ENCODE measurements at places on chromosomes 2 and 18. TPM values are rescaled to one million over a fixed set of nuclear protein-coding genes. Genes with fewer than 3 reads are reported as not detected.

- DNase-seq = no peak
Measured at GRCh38 chr18:25253136-25253535, 98.8 kb downstream of the ZNF521 start.

- no peak for DNase-seq
Measured at GRCh38 chr2:112198780-112199179, 56.1 kb downstream of the ZC3H8 start.

- DNase-seq = no peak
Measured at GRCh38 chr2:54906716-54907115, 143.5 kb downstream of the RTN4 start.

DNA sequence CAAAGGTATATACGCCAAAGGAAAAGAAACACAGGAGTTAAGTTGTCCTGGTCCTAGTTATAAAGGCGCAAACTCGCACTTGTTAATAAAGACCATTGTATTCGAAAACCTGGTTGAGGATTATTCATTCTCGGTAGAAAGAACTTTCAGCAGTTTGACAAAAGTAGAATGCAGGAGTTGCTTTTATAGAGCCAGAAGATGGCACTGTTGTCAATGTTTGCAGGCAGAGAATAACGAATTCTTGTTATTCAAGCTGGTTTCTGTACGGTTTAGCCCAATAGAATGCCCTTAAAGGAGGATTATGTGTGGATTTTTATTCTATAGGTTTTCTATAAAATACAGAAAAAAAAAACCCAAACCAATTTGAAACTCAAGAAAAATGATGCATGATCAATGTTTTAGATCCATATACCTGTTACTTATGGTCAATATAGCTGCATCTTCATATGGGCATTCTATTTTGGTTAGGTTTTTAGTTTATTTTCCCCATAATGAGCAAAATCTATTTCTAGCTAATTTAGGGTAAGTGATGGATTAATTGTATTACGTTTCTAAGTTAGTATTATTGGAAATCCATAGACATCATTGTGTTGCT, 510.3 kb downstream of the PLCL1 start:
- DNase-seq = no peak

The ATG4B gene
- total RNA-seq = 143 TPM

The DGKD gene
- total RNA-seq = 49.5 TPM

GRCh38 chr2:203209538-203209937, 29.3 kb upstream of the CYP20A1 start:
- DNase-seq = no peak

DNA sequence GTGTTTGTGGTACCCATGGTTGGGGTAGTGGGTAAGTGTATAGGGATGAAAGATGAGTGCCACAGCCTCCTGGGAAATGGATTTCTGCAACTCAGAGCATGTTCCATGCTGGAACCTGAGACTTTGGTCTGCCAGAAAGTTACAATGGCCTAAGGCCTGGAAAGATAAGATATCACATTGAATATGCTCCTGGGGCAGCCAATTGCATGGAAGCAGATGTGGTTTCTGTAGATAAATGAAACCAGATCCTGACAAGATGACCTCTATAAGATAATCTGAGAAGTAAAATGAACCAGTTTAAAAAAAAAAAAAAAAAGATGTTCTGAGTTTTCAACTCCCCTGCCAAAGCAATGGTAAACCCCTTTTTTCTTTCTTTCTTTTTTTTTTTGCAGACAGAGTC, 91.4 kb upstream of the NCK2 start:
- DNase-seq = no peak

The CDH2 gene
- total RNA-seq = 210 TPM

DNA sequence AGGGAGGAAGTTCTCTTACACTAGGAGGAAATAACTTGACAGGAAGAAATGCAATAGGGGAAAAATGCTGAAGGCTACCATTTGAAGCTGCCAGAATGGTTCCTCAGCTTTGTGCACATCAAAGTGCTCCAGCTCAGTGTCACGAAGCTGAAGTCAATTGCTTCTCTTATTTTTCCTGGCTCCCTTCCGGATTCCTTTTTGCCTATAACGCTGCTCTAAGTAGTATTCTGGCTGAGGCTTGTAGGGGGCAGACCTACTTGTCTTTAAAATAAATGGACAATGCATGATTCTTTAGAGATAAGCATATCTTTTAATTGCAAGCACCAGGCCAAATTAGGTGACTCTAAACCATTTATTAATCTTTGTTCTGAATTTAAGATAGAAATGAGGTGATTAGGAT, 60.3 kb upstream of the SCN1A start:
- DNase-seq = no peak

The RFTN2 gene
- 5.4 TPM for total RNA-seq

GRCh38 chr2:173705656-173706055, 259.5 kb downstream of the SP3 start:
- no peak for DNase-seq

All from progenitor cell of endocrine pancreas (in vitro differentiated cells).